ENCODE measurements at places on chromosomes 3 and 15.

- DNase-seq = no peak
Observed at GRCh38 chr15:64480891-64481290, 20.5 kb downstream of the ZNF609 start.

- DNase-seq = no peak
Observed at GRCh38 chr3:126160243-126161210, 19.9 kb downstream of the ALDH1L1 start.

- no peak for DNase-seq
Observed at GRCh38 chr15:43189296-43189695, 4.1 kb downstream of the CCNDBP1 start.

DNA sequence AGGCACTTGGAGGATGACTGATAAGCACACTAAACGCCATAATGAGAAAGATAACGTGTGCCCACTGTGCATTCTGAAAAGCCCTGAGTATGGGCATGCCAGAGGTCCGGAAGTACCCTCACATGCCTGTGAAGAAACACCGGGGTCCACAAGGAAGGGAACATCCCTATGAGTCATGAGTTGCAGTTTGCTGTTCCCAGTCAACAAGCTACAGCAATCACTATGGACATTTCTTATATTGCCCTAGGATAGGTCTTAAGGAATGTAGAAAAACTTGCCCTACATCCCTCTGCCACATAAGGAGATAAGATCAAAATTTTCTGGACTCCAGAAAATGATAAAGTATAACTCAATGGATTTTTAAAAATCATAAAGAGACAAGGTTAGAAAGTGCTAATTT lies 9.9 kb downstream of the MB21D2 start:
- DNase-seq = no peak

GRCh38 chr15:69615736-69616135 lies 163.1 kb downstream of the RPLP1 start:
- no peak for DNase-seq

Measured in AML-193 (cell line).